ENCODE measurements at places on chromosomes 1 and 21. TPM values are rescaled to one million over a fixed set of nuclear protein-coding genes. Genes with fewer than 3 reads are reported as not detected.

Gene FCGR1A
- 2.8 TPM for total RNA-seq

Gene AGMAT
- 0.33 TPM for total RNA-seq

Gene USH2A
- not detected for total RNA-seq

DNA sequence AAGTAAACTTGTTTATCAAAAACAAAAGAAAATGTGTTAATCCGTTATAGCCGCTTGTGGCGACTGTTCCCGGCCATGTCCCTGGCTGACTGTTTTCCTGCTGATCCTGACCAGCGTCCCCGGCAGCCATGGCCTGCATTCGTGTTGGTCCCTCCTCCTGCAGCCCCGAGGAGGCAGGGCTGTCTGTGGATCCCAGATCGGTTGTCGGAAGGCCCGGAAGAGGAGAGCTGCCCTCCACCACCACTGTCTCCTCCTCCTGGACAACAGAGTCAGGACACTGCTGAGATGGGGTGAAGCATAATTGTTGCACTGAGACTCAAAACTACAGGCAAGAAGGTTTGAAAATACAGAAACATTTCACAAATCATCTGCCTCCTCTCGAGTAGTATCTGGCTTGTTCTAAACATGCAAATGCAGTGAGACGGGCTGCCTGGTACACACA is 3.6 kb upstream of the MXRA8 start:
- peak overlapping the region; percentile 98 for H3K27ac ChIP-seq
- peak; percentile 69 for DNase-seq
- H3K4me1 ChIP-seq: peaks cover 26% of the 10 kb centered on the region
- peak overlapping the region; percentile 13 for H3K4me3 ChIP-seq
- no peaks in the 10 kb centered on the region for H3K27me3 ChIP-seq

- no peak for DNase-seq
- H3K27me3 ChIP-seq: no peaks in the 10 kb centered on the region
- H3K27ac ChIP-seq: peak overlapping the region; percentile 42
- no peaks in the 10 kb centered on the region for H3K36me3 ChIP-seq
Observed at GRCh38 chr1:89908672-89909436, 86.1 kb upstream of the ZNF326 start.

Gene CAMK2N1
- total RNA-seq: 17.0 TPM

Gene NDC1
- 10.9 TPM for total RNA-seq

GRCh38 chr21:42156690-42157605 is 62.0 kb upstream of the ABCG1 start:
- peak; percentile 83 for DNase-seq
- no peaks in the 10 kb centered on the region for H3K27me3 ChIP-seq
- no peaks in the 10 kb centered on the region for H3K4me1 ChIP-seq
- H3K4me3 ChIP-seq: no peak overlapping the region

DNA sequence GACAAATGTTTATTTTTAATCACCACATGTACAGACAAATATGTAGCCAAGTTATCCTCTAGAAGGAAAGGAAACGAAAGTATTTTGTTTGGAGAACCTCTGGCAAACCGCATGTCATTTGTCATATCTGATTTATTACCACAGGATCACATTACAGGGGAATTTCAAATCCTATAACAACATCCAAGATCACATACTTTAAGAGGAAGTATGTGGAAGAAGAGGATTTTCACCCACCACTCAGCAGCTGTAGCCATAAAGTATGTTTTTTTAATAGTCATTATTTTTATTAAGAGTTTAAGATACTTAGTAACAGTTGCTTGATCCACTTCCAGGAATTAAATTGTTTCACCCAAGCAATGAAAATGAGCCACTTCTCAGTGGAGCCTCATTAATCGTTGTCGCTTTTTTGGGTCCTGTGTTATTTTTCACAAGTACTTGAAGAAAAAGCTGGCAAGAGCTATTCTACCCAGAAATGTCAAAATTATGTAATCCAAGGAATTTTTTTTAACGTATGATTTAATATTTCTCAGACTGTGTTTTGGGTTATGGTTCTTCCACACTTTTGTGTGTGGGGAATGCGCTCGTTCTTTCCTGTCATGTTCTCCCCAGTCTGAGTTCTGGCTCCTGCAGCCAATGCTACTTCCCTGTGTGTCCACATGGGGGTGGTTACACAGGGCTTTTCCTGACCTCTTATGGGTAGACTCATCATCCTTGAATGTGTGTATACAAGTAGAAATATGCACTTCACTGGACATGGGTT is 6.9 kb downstream of the SERTAD4 start:
- no peaks in the 10 kb centered on the region for H3K4me1 ChIP-seq
- H3K36me3 ChIP-seq: no peaks in the 10 kb centered on the region
- H3K4me3 ChIP-seq: no peak overlapping the region
- DNase-seq: no peak
- H3K27ac ChIP-seq: peak overlapping the region; percentile 2

- H3K27ac ChIP-seq: no peak overlapping the region
- no peak for DNase-seq
- no peaks in the 10 kb centered on the region for H3K36me3 ChIP-seq
- H3K4me1 ChIP-seq: no peaks in the 10 kb centered on the region
- no peak overlapping the region for H3K4me3 ChIP-seq
- no peaks in the 10 kb centered on the region for H3K27me3 ChIP-seq
Observed at GRCh38 chr1:218304281-218305039, 19.4 kb downstream of the RRP15 start.

GRCh38 chr1:156368157-156368658 is 803 bp upstream of the RHBG start:
- no peak for DNase-seq
- H3K4me3 ChIP-seq: no peak overlapping the region
- H3K4me1 ChIP-seq: no peaks in the 10 kb centered on the region
- no peaks in the 10 kb centered on the region for H3K36me3 ChIP-seq
- no peaks in the 10 kb centered on the region for H3K27me3 ChIP-seq

- H3K36me3 ChIP-seq: no peaks in the 10 kb centered on the region
- no peak overlapping the region for H3K4me3 ChIP-seq
- no peak for DNase-seq
- H3K4me1 ChIP-seq: no peaks in the 10 kb centered on the region
Observed at GRCh38 chr1:231016966-231017365, 23.1 kb downstream of the FAM89A start.

GRCh38 chr1:10667861-10668761 is 128.3 kb downstream of the CASZ1 start:
- peak overlapping the region; percentile 31 for H3K4me3 ChIP-seq
- peaks cover 17% of the 10 kb centered on the region for H3K4me1 ChIP-seq
- peak overlapping the region; percentile 85 for H3K27ac ChIP-seq
- no peak for DNase-seq
